H54 (cell line): ENCODE measurements at places on chromosomes 16 and 17.

DNA sequence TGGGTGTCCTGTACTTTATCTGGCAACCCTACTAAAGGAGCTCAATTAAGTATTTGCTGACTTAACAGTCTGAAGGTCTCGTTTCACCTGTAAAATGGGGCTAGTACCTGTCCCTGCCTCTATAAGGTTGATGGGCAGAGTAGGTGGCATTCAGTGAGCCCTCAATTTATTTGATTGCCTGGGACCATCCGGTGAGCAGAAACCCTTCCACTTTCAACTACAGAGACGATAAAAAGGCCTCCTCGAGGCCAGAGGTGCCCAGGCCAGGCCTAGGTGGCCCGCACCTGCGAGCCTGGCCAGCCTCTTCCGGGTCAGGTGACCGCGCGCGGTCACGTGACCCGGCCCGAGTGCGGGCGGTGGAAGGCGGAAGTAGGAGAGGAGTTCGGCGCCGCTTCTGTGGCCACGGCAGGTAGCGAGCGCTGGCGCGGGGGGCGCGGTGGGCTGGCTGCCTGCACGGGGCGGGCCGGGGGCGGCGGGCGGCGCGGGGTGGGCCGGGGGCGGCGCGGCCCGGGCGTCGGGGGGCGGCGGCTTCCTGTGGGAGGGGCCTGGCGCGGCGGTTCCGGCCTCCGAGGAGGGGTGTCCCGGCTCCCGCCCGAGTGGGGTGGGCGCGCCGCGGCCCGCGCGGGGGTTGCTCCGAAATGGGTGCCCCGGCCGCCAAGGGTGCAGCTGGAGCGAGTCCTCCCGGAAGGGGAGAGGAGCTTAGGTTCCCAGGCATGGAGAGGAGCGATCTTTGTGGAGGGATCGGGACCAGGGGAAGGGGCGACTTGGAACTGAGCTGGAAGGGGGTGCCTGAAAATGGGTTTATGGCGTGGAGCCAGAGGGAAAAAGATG lies at the start of gene WWP2:
Gene WWP2, plus strand, starts transcription at position 350 of the 831 bp plus-strand sequence. CDS start 24,679 bp downstream, outside the sequence.
- DNase-seq: peak; percentile 86

- DNase-seq: no peak
Observed at GRCh38 chr16:79191933-79192332, 408.6 kb downstream of the MAF start.

DNA sequence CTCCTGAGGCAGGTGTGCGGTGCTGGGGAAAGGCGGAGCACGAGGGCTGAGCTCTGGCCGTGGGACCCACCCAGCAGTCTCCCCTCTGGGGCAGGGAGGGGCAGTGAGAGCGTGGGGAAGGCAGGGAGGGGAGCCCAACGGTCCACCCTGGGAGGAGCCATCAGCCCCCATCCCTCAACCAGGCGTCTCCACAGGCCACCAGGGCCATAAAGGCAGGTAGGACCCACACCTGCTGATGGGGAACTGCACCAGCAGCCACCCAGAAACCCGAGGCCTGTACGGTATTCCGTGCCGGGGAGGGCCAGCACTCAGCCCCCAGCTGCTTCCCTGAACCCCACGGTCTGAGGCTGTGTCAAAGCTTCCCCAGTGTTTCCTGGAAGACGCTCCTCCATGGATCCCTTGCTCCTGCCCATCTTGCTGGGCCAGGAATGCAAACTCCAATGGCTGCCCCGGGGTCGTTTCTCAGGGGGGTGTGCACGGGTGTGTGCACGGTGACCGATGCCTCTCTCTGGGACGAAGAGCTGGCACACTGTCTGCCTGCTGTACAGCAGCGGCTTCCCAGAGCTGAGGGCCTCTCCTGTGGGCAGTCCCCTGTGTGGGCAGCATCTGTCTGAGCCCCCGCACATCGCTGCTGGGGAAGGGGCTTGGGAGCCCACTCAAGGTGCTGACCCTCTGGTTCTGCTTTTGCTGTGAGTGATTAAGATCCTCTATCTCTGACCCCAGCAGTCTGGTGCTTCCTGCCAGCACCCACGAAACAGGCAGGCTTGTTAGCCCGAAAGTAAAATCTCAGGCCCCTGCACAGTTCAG lies 17.2 kb upstream of the METRNL start:
- no peak for DNase-seq

GRCh38 chr17:79446399-79447009 lies 164.3 kb downstream of the RBFOX3 start:
- no peak for DNase-seq

GRCh38 chr16:50267651-50268050 lies 1.3 kb downstream of the ADCY7 start:
- DNase-seq: no peak

DNA sequence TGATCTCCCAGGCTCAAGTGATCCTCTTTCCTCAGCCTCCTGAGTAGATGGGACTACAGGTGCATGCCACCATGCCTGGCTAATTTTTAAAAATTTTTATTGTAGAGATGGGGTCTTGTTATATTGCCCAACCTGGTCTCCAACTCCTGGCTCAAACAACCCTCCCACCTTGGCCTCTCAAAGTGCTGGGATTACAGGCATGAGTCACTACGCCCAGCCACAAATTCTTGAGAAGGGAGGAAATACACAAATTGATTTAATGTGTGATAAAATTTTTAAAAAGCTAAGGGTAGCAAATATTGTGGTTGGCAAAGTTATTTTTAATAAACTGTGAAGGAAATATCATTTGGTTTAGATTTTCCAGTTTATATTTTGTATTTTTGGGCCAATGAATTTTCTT lies 9.6 kb downstream of the ITGAD start:
- no peak for DNase-seq

DNA sequence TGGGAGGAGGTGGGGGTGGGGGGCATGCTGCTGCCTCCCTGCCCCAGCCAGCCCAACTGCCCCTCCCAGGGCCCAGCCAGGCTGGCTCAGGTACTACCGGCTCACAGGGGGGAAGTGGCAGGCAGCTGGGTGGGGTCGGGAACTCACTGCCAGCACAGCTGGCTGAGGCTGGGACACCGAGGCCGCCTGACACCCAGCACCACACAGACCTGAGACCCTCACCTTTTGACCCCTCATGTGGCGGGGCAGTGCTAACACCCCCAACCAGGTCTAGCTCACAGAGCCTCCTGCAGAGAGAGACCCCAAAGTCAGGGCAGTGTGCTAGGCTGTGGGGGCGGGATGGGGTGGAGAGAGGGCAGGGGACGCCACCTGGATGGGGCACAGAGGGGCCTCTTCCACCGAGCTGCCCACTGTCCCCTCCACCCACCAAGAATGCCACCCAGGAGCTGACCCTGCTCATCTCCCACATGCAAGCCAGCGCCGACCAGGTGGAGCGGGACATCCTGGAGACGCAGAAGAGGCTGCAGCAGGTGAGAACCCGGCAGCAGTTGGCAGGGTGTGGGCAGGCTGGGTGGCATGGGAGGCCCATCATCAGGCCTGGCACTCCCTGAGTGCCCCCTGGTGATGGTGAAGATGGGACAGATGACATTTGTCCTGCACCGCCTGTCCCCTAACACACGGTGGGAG lies 3.0 kb downstream of the EVPLL start:
- DNase-seq: no peak

DNA sequence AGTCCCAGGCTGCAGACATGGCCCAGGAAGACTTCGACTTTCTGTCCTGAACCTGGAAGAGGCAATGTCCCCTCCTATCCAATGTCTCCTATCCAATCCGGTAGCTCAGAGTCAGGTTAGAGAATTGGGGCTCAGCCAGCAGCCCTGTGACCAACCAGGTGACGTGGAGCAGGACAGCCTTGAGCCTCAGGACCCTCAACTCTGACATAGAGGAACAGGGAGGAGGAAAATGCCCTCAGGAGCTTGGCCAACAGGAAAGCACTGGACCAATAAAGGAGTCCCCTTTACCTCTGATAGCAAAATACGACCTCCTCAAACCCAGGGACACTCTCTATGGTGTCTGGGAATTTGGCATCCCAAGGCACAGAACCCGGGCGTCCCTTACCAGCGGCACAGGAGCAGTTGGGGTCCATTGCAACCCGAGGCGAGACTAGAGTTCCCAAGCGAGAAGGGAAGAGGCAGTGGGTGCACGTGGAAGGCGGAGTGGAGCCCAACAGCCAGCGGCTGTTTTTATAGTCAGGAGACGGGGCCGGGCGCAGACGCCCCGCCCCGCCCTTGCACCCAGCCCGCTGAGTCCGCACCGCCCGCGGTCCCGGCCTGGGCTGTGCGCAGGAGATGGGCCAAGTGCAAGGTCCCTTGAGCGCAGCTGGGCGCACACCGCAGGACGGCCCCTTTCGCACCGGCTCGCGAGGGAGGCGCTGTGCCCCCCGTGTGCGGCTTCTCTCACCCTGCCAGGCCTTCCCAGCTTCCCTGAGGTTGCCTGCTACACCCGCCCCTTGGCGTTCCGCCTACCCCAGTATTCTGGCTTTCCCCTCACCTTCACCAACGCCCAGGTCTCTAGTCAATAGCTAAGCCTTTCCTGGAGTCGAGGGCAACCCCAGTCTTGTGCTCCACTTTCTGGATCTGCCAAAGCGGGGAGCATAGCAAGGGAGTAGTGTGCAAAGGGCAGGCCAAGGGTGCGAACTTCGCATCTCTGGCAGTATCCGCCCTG lies at the start of gene MT1G:
Gene MT1G, minus strand, starts transcription at position 485 of the 991 bp plus-strand sequence. Its CDS starts 72 bp downstream, at position 413.
- DNase-seq: no peak

- DNase-seq: no peak
Observed at GRCh38 chr17:76156662-76156991, 15.6 kb upstream of the FOXJ1 start.

GRCh38 chr17:27975146-27976011 lies 67.1 kb upstream of the NLK start:
- no peak for DNase-seq

GRCh38 chr17:68456339-68457167 lies 743 bp downstream of the WIPI1 start:
- DNase-seq: peak; percentile 82

GRCh38 chr17:8249621-8250500 lies 772 bp downstream of the PFAS start:
- no peak for DNase-seq

GRCh38 chr16:2511128-2511800 lies 2.5 kb upstream of the ATP6V0C start:
- no peak for DNase-seq

- DNase-seq: no peak
Observed at GRCh38 chr17:62955841-62956352, 10.1 kb upstream of the TANC2 start.

DNA sequence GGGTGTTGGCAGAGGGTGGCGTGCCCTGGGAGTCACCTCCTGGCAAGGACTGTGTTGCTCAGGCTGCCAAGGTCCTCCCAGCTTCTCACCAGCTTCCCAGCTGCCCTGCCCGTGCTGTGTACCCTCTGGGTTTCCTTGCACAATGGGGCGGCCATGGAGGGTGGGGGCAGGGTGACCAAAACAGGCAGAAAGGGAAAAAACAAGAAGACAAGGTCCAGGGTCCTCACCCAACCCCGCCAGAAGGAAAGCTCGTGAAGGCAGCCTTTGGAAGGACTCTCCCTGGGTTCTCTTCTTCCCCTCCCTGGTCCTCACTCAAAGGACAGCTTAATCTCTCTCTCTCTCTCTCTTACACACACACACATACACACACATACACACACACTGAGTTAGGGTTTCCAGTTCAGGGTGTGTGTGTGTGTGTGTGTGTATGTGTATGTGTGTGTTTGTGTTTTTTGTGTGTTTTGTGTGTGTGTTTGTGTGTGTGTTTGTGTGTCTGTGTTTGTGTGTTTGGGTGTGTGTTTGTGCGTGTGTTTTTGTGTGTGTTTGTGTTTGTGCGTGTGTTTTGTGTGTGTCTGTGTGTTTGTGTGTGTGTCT lies 2.0 kb downstream of the SLC13A5 start:
- DNase-seq: no peak

DNA sequence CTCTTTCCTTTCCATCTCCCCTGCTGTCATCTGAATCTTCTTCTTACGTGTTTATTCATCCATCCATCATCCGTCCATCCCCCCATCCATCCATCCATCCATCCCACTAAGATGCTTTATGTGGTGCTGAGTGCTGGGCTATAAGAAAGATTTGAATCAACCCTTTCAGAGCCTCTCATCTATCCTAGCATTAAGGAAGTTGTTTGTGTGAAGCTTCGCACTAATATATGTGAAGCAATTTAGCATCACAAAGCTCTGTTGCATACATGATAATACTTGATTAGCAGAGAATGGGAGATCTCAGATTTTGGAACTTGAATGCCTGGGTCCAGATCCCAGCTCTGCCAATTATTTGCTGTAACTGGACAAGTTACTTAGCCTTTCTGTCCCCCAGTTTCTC lies 255.7 kb downstream of the SHISA9 start:
- DNase-seq: no peak

DNA sequence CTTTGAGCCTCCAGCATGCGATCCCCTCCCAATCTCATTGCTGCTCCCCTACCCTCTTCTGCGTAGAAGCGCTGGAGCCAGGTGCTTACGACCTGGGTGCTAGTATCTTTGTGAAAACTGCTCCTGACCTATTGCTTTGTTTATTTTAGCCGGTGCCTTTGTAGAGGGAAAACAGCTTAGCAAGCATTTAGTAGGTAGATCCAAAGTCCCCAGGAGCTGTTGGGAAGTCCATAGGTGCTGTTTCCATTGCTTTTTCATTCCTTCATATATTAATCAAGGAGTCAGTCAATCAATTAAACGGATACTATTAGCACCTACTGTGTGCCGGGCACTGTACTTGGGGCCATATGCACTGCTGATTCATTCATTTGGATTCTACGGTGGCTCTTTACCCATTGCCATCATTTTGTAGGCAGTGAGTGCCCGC lies 497.6 kb downstream of the WWOX start:
- DNase-seq: no peak

- DNase-seq: peak; percentile 96
Observed at GRCh38 chr17:41784207-41784744, 2.2 kb downstream of the JUP start.

DNA sequence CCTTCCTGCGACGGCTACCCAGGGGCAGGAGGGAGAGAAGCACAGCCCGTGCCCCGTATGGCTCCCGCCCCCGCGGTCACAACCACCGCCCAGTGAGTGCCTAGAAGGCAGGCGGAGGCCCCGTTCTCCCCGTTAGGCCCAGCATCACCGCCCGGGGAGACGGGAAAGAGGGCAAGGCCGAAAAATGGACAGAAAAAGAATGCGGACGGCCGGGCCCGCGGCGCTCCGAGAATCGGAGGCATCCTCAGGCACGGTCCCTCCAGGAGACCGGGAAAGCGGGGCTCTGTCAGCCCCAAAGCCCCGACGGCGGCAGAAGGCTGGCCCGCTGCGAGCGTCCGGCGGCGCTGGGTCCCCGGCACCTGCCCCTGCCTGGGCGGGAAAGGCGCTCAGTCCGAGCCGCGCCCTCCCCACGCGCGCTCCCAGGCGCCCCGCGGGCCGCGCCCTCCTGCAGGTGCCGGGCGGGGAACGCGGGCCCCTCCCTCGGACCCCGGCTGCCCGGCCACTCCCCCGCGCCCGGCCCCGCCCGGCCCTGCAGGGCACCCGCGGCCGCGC lies 407 bp downstream of the MCRIP1 start:
- no peak for DNase-seq

DNA sequence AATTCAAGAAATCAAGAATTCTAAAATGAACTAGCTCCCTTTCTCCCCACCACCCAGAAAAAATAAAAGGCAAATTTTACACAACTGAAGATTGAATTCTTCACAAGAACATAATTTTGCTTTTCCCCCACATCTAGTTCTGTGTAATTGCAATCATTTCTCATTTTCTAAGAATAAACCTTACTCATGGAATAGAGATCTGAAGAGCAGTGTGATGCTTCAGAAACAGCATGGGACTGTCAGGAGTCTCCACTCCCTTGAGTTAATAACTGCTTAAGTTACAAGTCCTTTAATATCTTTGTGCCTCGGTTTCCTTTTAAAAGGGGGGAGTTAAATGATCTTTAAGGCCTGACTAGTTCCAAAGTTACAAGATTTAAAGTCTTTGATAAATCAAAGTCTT lies 53.7 kb downstream of the CACNG1 start:
- DNase-seq: no peak

- no peak for DNase-seq
Observed at GRCh38 chr17:4594931-4595684, 10.8 kb downstream of the SMTNL2 start.
